SJCRH30 (cell line): ENCODE measurements at places on chromosomes 16 and 17. TPM values are rescaled to one million over a fixed set of nuclear protein-coding genes. Genes with fewer than 3 reads are reported as not detected.

DNA sequence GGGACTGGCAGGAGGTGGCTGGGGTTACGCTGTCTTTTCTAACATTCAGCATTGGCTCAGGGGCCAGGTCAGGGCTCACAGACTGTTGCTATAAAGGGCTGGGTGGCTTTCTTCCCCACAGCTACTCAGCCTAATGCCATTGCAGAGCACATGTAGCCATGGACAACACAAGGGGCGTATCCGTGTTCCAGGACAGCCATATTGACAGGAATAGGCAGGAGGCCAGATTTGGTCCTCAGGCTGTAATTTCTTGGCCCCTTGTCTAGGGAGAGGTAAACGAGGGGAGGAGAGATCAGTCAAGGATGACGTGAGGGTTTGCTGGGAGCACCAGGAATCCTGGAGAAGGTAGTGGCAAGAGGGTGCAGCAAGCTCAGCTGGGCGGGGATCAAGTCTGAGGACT is 21.2 kb upstream of the MYO15B start:
- peaks cover 34% of the 10 kb centered on the region; the same call in 1 of the 2 replicates for H3K27me3 ChIP-seq
- DNase-seq = no peak
- no peaks in the 10 kb centered on the region for H3K4me1 ChIP-seq
- H3K36me3 ChIP-seq = no peaks in the 10 kb centered on the region
- H3K27ac ChIP-seq = no peak overlapping the region
- H3K4me3 ChIP-seq = no peak overlapping the region

GRCh38 chr17:22266231-22266630 is 573.9 kb downstream of the KCNJ18 start:
- no peaks in the 10 kb centered on the region for H3K36me3 ChIP-seq
- no peak for DNase-seq
- no peak overlapping the region for H3K27ac ChIP-seq
- no peaks in the 10 kb centered on the region for H3K4me1 ChIP-seq

GRCh38 chr16:6955303-6955702 is 377.3 kb upstream of the RBFOX1 start:
- no peak for DNase-seq
- H3K27me3 ChIP-seq = no peaks in the 10 kb centered on the region
- H3K4me3 ChIP-seq = no peak overlapping the region
- no peak overlapping the region for H3K27ac ChIP-seq
- no peaks in the 10 kb centered on the region for H3K36me3 ChIP-seq
- H3K4me1 ChIP-seq = no peaks in the 10 kb centered on the region

DNA sequence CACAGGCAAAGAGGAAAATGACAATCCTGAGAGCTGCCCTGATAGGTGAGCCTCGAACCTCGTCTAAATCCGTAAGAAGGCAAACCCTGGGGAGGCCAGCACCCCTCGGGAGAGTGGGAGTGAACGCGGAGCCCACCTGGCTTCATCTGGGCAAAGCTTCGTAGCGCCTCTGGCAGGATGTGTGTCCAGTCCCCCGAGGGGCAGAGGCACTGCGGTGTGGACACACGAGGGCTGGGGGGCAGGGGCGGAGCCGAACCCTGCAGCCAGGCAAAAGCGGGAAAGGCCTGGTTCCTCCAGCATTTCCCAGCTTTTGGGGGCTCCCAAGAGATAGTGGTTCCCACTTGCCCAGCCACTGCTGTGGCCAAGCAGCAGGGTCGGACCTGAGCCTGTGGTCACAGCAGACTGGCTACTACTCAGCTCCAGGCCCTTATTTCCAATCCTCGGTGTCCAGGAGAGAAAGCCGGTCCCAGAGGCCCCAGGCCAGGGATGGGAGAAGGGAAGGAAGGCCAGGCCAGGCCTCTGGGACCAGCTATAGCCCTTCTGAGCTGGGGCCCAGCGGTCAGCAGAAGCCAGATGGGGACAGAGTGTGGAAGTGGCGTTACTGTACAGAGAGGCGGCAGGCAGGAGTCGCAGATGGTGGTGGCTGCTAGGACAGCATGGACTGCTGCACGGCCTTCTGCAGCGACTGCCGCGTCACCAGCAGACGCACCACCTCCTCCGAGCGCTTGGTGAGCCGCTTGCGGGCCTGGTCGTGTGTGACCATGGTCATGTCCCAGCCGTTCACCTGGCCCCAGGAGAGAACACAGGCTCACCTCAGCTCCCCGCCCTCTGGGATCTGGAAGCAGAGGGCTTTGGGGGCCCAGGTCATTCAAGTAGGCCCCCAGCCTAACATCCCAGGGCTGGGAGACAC is 5.0 kb downstream of the TAX1BP3 start:
- no peak overlapping the region for H3K27ac ChIP-seq
- H3K36me3 ChIP-seq = no peaks in the 10 kb centered on the region
- DNase-seq = no peak
- no peaks in the 10 kb centered on the region; the same call in 1 of the 2 replicates for H3K4me1 ChIP-seq

DNA sequence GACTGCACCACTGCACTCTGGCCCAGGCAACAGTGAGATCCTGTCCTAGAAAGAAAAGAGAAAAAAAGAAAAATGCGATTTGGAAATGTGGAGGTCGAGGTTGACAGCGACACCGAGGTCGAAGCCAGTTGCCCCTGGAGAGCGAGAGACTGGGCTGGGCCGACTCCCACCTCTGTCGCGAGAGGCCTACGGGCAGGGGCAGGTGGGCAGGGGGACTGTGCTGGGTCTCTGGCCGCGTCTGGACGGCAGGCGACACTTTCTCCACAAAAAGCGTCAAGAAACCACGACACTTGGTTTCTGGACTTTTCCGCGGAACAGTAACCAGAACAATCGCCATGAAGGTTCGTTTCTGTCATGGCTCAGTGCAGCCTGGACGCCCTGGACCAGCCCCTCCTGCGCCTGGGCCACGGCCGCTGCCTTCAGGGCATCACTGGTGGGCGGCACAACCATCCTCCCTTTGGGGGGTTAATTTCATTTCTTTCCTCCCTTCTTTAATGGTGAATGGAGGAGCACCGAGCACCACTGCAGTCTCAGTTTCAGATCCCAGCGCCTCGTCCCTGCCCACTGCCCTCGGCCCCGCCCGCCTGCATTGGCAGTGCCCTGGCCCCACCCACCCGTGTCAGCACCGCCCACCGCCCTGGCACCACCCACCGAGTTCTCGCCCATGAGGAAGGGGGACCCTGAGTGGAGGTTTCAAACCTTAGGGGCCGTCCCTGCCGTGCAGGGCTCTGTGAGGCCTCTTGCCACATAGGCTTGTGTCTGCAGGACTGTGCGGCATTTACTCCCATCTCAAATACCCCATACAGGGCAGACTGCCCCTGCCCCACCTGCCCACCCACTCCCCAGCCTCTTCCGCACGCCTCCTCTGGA is 18.5 kb upstream of the CDH15 start:
- no peak overlapping the region for H3K27ac ChIP-seq
- H3K4me1 ChIP-seq = peaks cover 10% of the 10 kb centered on the region
- no peak overlapping the region for H3K4me3 ChIP-seq
- H3K36me3 ChIP-seq = no peaks in the 10 kb centered on the region

DNA sequence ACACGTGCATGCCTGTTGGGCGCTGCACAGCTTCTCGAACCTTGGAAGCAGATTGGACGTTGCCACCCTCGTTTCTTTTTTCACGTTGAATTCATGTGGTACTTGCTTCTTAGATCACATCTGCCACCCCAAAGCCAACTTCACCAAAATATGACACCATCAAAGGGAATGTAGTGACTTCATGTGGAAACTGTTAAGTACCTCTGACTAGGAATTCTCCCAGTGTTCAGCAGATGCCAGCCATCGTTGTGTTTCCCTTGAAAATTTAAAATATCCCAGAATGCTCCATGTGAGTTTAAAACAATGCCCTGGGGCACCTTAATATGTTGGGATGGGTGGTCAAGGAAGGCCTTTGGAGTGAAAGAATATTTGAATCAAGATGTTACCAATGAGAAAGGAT is 22.6 kb upstream of the FAM20A start:
- no peaks in the 10 kb centered on the region for H3K27me3 ChIP-seq
- H3K27ac ChIP-seq = peak overlapping the region; percentile 50; the same call in 1 of the 2 replicates
- no peak for DNase-seq
- H3K4me1 ChIP-seq = peaks cover 30% of the 10 kb centered on the region
- no peaks in the 10 kb centered on the region for H3K36me3 ChIP-seq

GRCh38 chr16:2927010-2927646 is 15.4 kb downstream of the FLYWCH1 start:
- peaks cover 10% of the 10 kb centered on the region for H3K4me1 ChIP-seq
- H3K27ac ChIP-seq = no peak overlapping the region
- no peaks in the 10 kb centered on the region for H3K27me3 ChIP-seq
- DNase-seq = peak; percentile 78

DNA sequence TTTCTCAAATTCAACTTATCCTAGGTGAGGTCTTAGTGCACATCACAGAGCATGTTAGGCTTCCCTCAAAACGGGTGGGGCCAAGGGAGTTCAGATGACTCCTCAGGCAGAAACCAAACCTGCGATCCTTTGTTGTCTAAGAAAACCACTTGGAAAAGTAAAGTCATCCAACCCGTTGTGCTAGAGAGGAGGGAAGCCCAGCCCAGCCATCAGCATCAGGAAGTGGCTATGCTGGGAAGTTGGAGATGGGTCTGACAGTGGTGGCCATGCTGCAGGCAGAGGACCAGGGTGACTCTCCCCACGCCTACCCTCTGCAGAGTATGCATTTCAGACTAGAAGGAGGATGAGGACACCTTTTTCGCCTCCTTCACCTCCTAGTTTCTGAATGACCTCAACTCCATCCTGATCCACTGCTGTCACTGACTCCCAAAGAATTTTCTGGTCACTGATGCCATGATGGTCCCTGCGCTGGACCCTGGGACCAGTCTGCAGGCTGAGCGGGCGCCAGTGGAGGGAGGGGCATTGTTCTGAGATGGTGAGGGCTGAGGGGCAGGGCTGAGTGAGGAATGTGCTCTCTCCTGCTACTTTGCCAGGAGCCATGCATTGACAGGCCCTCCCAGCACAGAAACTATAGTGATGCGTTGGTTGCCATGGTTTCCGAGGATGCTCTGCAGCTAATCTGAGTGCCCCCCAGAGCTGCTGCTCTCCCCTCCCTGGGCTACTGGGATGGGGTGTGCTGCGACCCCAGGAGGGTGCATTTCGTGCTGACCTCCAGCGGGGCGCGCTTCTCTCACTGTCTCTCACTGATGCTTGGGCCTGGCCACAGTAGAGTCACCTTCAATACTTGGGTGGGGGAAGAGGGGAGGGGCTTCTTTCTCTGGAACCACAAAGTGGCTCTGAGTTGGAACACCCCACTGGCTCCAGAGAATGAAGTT is 20.4 kb downstream of the ALOX12B start:
- no peak overlapping the region for H3K4me3 ChIP-seq
- H3K4me1 ChIP-seq = no peaks in the 10 kb centered on the region
- no peaks in the 10 kb centered on the region for H3K36me3 ChIP-seq
- H3K27me3 ChIP-seq = no peaks in the 10 kb centered on the region
- H3K27ac ChIP-seq = no peak overlapping the region
- DNase-seq = no peak

DNA sequence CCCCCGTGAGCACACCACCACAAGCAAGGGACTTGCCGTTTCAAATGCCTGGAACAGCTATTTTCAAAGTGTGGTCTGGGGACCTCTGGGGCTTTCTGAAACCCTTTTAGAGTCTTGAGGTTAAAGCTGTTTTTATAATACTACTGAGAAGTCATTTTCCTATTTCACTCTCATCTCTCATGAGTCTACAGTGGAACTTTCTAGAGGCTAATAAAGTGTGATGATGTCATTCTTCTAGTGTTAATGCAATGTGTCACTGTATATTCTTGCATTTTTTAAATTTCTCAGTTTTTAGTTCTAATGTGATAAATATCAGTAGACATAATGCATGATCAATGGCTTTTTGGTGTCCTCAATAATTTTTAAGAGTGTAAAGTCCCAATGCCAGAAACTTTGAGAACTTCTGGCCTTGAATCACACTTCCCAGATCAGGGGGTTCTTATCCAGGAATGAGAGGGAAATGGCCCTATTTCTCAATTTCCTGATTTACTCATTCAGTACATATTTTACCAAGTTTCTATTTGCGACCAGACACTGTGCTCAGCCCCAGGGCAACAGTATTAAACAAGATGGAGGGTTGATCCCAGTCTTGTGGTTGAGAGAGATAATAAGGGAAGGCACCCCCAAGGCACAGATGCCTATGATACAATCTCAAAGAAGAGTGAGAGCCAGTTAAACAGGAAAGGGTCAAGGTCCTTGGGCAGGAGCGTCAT is 444.0 kb downstream of the HS3ST3B1 start:
- no peak overlapping the region for H3K4me3 ChIP-seq
- no peak for DNase-seq
- H3K27ac ChIP-seq = no peak overlapping the region
- H3K36me3 ChIP-seq = no peaks in the 10 kb centered on the region
- H3K27me3 ChIP-seq = no peaks in the 10 kb centered on the region
- H3K4me1 ChIP-seq = 0 out of 2 replicates have a peak, but pooled peaks cover 2% of the 10 kb centered on the region

GRCh38 chr17:63039342-63039741 is 73.3 kb downstream of the TANC2 start:
- no peaks in the 10 kb centered on the region for H3K27me3 ChIP-seq
- no peak for DNase-seq
- no peak overlapping the region for H3K27ac ChIP-seq
- H3K36me3 ChIP-seq = no peaks in the 10 kb centered on the region

DNA sequence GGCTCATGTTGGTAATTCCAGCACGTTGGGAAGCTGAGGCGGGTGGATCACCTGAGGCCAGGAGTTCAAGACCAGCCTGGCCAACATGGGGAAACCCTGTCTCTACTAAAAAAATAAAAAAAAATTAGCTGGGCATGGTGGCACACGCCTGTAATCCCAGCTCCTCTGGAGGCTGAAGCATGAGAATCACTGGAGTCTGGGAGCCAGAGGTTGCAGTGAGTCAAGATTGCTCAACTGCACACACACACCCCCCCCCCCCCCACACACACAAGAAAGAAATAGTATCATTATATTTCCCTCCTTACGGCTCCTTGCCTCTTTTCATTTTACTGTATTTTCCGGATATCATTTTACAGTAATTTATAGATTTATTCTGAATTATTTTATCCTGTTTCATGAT is 963.1 kb upstream of the GOT2 start:
- no peak overlapping the region for H3K27ac ChIP-seq
- H3K4me1 ChIP-seq = peaks cover 7% of the 10 kb centered on the region; the same call in 1 of the 2 replicates
- H3K4me3 ChIP-seq = no peak overlapping the region

Gene STH
- total RNA-seq = 0.43 TPM in 1 of 2 replicates, not detected in the other

Gene MT1G
- not detected in 2 replicates for total RNA-seq
